CD4-positive, alpha-beta T cell treated with Interleukin-12 subunit alpha and Interleukin-12 subunit beta, for 1 hour (primary cell): ENCODE measurements at places on chromosomes 2 and 18.
A peak's percentile ranks its signal among the peaks of the same experiment; 100 is the strongest.

DNA sequence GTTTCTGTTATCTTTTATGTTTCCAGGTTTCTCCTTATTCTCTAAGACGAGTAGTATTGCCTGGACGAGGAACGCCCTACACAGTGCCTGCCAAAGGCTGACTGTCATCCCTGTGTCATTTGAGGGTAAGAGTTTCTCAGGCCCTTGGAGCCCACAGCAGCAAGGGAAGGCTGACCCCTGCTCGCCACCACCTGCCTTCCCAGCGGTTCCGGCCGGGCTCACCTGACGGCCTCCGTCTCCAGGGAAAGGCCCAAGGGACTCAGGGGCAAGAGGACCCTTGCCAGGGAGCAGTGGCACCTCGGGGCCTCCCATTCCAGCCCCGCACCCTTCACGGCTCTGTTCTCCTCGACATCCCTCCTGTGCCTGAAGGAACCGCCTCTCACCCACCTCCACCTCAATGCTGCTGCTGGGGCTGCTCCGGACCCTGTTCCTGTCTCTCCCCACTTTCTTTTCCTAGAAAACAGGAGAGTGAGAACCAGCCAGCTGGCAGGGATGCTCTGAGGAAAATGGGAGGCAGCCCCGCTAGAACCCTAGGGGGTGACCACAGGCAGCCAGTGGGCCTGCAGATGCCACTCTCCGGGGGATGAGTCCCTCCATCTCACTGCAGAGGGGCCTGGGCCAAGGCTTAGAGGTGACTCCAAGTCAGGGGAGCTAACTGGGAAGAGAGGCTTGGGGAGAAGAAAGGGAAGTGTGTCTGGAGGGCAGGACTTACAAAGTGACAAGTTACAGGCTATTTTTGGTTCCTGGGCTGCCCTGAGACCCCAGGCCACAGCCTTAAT is 1.9 kb downstream of the LIMS2 start:
- no peak for DNase-seq

DNA sequence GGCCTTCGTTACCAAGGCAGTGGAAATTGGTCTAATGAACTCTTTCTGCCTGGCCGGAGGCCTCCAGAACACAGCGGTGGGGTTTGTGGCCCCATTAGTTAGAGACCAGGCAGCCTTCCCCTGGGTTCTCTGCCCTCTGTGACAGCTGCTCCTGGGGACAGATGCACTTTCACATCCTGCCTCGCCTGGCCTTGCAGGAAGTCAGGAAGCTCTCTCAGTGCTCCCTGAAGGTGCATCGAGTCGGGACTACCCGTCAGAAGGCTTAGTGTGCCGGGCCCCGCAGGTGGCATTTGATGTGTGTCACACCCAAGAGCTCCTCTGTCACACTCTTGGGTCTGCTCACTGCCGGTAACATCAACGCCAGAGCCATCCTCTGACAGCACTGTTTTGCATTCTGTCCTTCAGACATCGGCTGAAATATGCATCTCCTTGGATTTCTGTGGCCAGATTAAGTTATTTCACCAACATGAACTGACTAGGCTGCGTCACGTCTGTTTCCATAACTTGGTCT is 158.3 kb downstream of the LDLRAD4 start:
- peak; percentile 70 for DNase-seq

DNA sequence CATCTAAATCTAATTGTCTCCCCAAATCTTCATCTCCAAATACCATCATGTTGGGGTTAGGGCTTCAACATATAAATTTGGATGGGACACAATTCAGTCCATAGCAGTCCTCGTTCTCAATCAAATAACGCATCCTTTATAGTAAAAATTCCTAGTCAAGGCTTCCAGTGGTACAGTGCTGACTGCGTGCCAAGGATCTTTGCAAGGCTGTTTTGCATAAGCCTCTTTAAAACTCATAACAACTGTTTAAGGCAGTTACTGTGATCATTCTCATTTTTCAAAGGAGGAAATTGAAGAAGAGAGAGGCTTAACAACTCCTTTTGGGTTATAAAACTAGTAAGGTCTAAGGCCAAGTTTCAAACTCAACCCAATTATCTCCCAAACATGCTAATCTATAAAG is 666.9 kb downstream of the NYAP2 start:
- DNase-seq = no peak

DNA sequence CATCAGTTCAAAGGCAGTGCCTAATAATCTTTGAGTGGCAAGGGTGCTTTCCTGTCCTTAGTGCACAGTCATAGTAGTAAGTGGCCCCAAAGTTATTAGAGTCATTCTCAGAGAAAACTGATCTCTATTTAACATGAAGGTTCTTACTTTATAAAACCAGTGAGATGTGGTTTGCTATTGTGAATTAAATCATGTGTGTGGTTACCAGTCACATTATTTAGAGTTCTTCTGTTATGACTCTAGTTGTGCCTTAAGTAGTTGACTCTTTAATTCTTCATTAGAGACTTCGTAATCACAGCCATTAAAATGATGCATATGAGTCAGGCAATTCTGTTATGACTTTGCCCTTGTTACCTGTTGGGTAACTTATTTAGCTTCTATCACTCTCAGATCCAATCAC is 1392.9 kb upstream of the ACVR2A start:
- DNase-seq = no peak

GRCh38 chr2:12556762-12557161 is 160.0 kb upstream of the TRIB2 start:
- DNase-seq = no peak
